Activated naive CD4-positive, alpha-beta T cell treated with Interleukin-2 at 50 U/mL for 16 hours (primary cell): ENCODE measurements at places on chromosomes 12 and 14.
A peak's percentile ranks its signal among the peaks of the same experiment; 100 is the strongest.

DNA sequence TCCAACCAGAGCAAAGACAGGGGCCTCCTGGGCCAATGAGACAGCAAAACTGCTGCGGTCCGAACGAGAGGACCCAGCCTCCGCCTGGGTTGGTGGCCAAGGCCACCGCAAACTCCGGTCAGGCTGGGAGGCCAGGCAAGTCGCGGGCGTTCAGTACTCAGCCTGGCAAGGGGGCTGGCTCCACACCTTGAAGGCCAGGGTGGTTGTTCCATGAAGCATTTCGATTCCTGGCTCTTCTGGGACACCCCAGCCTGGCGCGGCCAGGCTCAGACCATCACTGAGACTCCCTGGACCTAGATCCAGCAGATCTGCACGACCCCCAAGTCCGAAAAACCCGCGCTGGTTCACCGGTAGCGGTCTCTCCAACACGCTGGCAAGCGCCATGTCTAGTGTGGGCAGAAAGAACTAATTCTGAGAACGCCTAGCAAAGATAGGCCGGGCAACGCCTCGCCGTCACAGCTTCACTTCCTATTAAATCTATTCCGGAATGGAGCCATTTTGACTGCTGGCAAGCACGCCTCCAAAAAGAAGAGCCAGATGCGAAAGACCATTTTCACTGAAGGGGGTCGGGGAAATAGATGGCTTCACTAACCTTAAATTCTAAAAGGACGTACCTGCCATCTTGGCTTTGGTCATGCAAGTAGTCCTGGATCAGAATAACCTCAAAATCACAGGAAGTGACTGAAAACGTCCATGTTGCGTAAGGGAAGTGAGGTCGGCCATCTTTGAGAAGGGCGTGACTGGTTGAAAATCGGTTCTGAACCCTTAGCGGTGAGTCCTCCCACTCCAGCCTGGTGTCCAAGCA, at the start of gene PSMB5:
Gene PSMB5 (minus strand): TSS at position 403 of the 805 bp plus-strand sequence. CDS start 19 bp downstream, at position 384.
- peak; percentile 90 for DNase-seq

GRCh38 chr14:58356268-58356667, 39.5 kb upstream of the TOMM20L start:
- no peak for DNase-seq

DNA sequence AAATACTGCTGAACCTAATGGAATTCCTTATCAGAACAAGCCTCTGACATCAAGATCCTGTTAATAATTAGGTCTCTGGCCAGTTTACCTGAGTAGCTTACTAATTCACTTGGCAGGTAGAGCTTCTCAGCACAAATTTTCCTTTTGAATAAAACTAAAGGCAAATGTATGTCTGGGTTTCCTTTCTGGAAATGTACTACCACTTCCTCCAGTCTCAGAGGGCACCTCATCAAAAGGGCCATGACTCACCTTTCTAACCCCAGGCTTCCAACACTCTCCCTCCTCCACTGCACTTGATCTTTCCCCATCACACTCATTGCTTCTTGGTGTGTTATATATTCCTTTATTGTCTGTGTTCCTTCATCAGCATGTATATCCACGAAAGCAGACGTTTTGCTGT, 90.5 kb downstream of the SLC2A13 start:
- DNase-seq = no peak

- DNase-seq = no peak
Measured at GRCh38 chr12:128661226-128661569, 162.6 kb downstream of the SLC15A4 start.

GRCh38 chr12:1934068-1934467, 15.6 kb upstream of the CACNA2D4 start:
- DNase-seq = no peak

DNA sequence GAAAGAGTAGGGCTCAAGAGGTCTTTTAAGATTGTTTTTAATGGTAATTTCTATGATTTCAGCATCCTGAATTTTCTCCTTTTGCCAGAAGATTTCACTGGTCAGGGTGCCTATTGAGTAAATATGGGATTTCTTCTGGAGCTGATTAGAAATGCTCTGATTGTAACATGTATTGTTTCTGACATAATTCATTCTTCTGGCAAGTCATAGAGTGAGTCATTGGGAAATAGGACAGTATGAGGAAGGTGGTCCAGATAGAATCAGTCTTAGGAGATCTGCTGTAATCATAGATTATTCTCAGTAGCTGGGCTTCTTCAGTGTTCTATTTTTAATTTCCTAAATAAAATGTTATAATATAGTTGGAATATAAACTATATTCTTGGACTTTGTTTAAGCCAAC, 182.0 kb upstream of the NAV3 start:
- DNase-seq = no peak

- no peak for DNase-seq
Measured at GRCh38 chr12:21815306-21816062, 41.0 kb upstream of the KCNJ8 start.

GRCh38 chr14:102590667-102591099, 1.8 kb upstream of the RCOR1 start:
- DNase-seq = no peak

DNA sequence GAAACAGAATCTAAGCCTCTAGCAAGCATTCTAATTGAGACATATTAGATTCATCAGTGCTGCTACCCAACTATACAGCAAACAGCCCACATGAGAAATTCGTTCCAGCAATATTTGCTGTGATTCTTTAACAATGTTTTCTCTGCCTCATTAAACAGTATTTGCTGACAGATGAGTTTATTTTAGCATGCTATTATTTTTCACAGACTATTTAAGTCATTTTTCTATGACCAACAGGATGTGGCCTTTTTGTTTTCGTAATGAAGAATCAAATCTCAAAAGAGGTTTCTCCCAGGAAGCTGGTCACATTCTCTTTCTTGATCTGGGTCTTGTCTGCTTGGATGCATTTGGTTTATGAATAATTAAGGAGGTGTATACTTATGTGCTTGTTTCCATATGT, 23.2 kb upstream of the SERPINA12 start:
- no peak for DNase-seq

- peak; percentile 45 for DNase-seq
Measured at GRCh38 chr12:123106640-123107359, 44.1 kb downstream of the PITPNM2 start.

GRCh38 chr12:14417715-14418114, 52.2 kb downstream of the ATF7IP start:
- DNase-seq = peak; percentile 65
